ENCODE measurements at places on chromosomes 7 and 10.

- DNase-seq, result no peak
Observed at GRCh38 chr7:32500922-32501341, 5.6 kb downstream of the AVL9 start.

- no peak for DNase-seq
Observed at GRCh38 chr7:111408724-111409123, 153.6 kb downstream of the IMMP2L start.

GRCh38 chr7:130070861-130071622 lies 708 bp downstream of the KLHDC10 start:
- DNase-seq, result no peak

DNA sequence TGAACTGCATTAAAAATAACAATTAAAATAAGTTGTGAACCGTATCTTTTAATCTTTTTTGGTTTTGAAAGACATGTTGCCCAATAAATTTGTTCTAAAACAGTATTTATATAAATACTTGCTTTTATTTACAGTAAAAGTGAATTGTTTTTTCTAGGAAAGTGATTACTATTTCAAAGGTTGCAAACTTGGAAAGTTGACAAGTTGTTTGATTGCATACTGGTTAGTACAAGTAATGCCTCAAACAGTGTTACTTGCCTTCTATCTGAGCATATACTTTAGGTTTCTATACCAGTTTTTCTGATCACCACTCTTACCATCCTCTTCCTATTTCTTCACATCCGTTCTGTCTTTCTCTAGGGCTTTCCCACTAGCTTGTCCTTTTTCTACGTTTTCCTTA lies 212.6 kb downstream of the FOXP2 start:
- no peak for DNase-seq

DNA sequence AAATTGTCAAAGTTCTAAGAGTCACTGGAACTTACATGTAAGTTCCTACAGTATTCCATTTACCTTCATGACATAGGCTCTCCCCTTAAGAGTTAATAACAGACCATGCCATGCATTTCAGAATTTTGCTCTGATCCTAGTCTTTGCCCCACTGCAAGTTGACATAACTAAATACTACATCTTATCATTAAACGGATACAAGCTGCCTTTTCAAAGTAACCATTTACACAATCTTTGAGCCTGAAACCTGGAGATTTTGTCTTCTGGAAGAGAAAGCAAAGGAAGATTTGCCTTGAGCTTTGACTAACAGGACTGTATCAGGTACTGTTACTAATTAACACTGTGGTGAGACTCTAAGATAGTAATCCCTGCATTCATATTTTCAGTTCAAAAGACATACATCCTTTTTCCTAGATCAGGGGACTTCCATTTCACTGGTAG lies 9.3 kb upstream of the AKR1D1 start:
- DNase-seq, result no peak

GRCh38 chr7:76236224-76236623 lies 34.5 kb downstream of the SRRM3 start:
- no peak for DNase-seq

GRCh38 chr7:44145969-44146911 lies 5.1 kb upstream of the MYL7 start:
- peak; percentile 39 for DNase-seq

DNA sequence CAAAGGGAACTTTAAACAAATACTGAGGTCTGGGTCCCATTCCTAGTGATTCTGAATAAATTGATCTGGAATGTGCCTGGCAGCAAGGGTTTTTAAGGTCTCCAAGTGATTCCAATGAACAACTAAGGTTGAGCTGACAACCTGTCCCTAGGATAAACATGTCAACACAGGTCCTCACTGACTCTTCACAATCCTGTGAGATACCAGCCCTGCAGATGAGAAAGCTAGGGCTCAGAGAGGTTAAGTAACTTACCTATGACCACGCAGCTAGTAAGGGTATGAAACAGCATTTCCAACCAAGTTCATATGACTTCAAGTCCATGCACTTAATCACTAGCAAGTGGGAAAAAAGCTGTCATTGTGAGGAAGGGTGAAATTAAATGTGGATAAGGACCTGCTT lies 44.0 kb downstream of the SEM1 start:
- DNase-seq, result no peak

DNA sequence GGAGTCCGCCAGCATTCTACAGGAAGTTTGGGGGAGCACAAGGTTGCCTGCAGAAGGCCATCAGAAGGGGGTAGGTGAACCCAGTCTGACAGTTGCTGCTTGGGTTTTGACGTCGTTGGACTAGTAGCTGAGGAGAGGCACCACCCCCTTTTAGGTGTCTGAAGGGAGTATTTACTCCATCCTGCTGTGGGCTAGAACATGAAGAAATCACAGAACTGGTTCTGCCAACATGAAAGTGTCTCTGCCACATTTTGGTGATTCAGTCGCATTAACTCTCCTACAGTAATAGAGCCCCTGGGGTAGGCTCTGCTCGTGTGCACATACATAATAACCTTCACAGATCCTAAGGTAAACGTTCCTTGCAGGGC lies 834 bp upstream of the TRIL start:
- DNase-seq, result no peak

DNA sequence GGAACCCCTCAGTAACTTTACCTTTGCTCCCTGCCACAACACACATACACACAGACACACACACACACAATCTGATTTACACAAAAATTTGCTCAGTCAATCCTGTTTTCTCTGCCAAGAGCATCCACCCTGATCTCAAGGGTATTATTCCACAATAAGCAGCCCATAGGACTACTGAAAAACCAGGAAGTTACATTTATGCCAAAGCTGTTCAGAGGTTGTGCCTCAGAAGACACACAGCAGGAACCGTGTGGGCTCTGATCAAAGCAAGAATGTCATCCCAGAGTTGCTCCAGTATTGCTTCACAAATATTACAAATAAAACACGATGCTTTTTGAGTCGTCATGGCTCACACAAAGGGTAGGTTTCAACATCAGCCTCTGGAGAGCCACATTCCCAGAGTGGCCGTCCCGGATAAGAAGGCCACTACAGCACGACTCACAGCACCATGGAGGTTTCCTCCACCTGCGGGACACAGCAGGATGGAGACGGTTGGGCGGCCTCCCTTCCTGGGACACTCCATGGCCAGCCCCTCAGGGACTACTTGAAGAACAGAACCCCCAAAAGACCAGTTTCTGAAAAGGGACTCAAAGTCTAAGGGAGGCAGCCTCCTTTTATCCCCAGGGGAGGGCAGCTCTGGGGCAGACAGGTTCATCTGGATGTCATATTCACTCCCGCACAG lies 1.6 kb downstream of the AIFM2 start:
- DNase-seq, result no peak

- DNase-seq, result no peak
Observed at GRCh38 chr10:93198401-93199131, 124.9 kb downstream of the CYP26A1 start.

- no peak for DNase-seq
Observed at GRCh38 chr7:135273581-135273980, 39.9 kb downstream of the STRA8 start.

- no peak for DNase-seq
Observed at GRCh38 chr7:19248115-19248514, 102.9 kb upstream of the FERD3L start.

- DNase-seq, result no peak
Observed at GRCh38 chr10:62707810-62708209, 96.7 kb upstream of the ADO start.

GRCh38 chr10:125611216-125611615 lies 71.7 kb downstream of the TEX36 start:
- no peak for DNase-seq

DNA sequence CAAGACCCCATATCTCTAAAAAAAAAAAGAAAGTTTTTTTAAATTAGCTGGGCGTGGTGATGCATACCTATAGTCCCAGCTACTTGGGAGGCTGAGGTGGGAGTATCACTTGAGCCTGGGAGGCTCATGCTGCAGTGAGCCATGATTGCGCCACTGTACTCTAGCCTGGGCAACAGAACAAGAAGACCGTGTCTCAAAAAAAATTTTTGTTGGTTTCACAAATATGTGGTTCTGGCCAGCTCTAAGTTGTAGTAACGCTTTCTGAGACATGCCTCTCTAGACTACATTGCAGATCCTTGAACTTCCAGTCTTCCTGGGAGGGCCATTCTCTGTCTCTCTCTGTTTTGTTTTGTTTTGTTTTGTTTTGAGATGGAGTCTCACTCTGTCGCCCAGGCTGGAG lies 24.6 kb upstream of the RHBDD2 start:
- DNase-seq, result no peak

Measured in stimulated activated naive CD8-positive, alpha-beta T cell treated with anti-CD3 and anti-CD28 coated beads, Interleukin-15, amount 100 ng/mL, for 72 hours (primary cell).